Colonic mucosa (tissue), 4 donors: ENCODE measurements at places on chromosomes 7 and 10. TPM values are rescaled to one million over a fixed set of nuclear protein-coding genes. Genes with fewer than 3 reads are reported as not detected.

The SLC29A4 gene
- 4.6 TPM for total RNA-seq

The GIMAP2 gene
- total RNA-seq: 6.9 TPM

The TSPAN12 gene
- total RNA-seq: 38.7 TPM

The MBL2 gene
- not detected for total RNA-seq

The LIPF gene
- not detected for total RNA-seq

The FAM20C gene
- 18.9 TPM for total RNA-seq

The TACC2 gene
- 93.2 TPM for total RNA-seq

The IL2RA gene
- 1.7 TPM for total RNA-seq

The EIF3A gene
- total RNA-seq: 127 TPM

The STOX1 gene
- 0.74 TPM for total RNA-seq

The NXPH1 gene
- not detected for total RNA-seq

The CTAGE8 gene
- total RNA-seq: 2.5 TPM

The AHR gene
- total RNA-seq: 30.3 TPM

The GRM3 gene
- total RNA-seq: not detected

The LRCH4 gene
- total RNA-seq: 65.4 TPM

The ADCY1 gene
- total RNA-seq: 1.1 TPM

The SRRM3 gene
- 0.67 TPM for total RNA-seq

The SPDYE1 gene
- total RNA-seq: not detected

The CCDC7 gene
- total RNA-seq: 9.9 TPM

The C10orf71 gene
- not detected for total RNA-seq

The HMX3 gene
- total RNA-seq: 0.35 TPM

The CCDC3 gene
- 2.1 TPM for total RNA-seq

The CAMK1D gene
- 21.3 TPM for total RNA-seq

The NEBL gene
- 14.1 TPM for total RNA-seq

The CHRM2 gene
- 0.30 TPM for total RNA-seq

The ADARB2 gene
- 0.19 TPM for total RNA-seq

The FZD8 gene
- total RNA-seq: 11.7 TPM

The BNIP3 gene
- 51.7 TPM for total RNA-seq

The USP6NL gene
- total RNA-seq: 13.5 TPM

The PRSS2 gene
- not detected for total RNA-seq

The AKR1C4 gene
- total RNA-seq: not detected

The CLRN3 gene
- 76.8 TPM for total RNA-seq

The C10orf62 gene
- total RNA-seq: not detected

The ANLN gene
- 21.2 TPM for total RNA-seq

The FAM25G gene
- not detected for total RNA-seq
